ENCODE measurements at places on chromosomes 7 and 10.

- peak; percentile 66 for DNase-seq
Measured at GRCh38 chr10:14010101-14010558, 320.6 kb downstream of the FRMD4A start.

GRCh38 chr10:49008505-49009198 is 69.0 kb upstream of the LRRC18 start:
- DNase-seq: no peak

DNA sequence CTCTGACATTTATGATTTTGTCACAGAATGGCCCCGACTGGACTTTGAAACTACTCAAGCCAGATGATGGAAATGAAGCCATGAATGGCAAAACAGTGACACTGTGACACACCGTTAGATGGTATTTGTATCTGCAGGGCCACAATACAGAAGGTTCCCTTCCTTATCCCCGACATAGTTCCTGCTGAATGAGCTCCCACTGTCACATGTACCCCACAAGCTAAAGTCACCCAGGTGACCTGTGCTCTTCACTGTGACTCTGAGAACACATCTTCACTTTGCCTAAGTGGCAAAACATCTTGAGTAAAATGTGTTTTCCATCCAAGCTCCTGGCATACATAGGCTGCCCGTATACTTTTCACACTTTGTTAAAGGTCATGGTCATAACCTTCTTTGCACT is 89.5 kb downstream of the LSM5 start:
- DNase-seq: no peak

GRCh38 chr10:131846240-131847101 is 54.3 kb upstream of the PPP2R2D start:
- no peak for DNase-seq

- DNase-seq: no peak
Measured at GRCh38 chr7:135855846-135856245, 107.2 kb upstream of the FAM180A start.

DNA sequence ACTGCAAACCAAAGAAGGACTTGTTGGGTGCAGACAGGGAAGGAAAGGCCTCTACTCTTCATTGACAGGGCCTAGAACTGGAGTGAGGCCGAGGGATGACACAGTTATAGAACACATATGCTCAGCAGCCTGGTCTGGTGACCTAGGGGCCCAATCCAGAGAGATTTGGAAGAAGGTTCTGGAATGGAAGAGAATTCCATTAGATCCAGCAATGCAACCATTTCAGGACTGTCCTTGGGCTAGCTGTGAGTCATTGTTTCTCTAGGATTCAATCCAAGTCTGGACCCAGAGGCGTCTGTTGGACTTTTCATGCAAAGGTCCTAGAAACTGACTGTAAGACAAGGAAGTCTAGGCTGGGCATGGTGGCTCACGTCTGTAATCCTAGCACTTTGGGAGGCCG is 59.2 kb downstream of the WIPF3 start:
- DNase-seq: no peak

- no peak for DNase-seq
Measured at GRCh38 chr10:74460812-74461211, 309.8 kb downstream of the ADK start.

GRCh38 chr10:120940299-120940900 is 89.2 kb downstream of the WDR11 start:
- no peak for DNase-seq

DNA sequence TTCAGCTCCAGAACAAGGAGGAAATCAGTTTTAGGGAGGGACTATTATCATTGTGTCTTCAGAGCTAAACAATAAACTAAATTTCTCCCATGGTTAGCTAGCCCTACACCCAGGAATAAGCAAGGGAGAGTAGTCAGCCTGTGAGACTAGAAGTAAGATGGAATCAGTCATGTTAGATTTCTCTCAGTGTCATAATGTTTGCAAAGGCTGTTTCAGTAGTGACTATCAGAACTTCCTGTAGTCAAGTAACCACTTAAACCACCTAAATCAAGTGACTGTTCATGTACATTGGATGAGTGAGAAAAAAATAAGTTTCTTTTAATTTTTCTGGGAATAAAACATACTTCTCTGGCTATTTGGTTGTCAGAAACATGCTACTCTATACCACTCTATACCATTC is 121.6 kb downstream of the KCND2 start:
- no peak for DNase-seq

- no peak for DNase-seq
Measured at GRCh38 chr10:85362401-85362800, 1004.2 kb downstream of the GRID1 start.

- DNase-seq: no peak
Measured at GRCh38 chr7:30382607-30383006, 96.0 kb downstream of the NOD1 start.

DNA sequence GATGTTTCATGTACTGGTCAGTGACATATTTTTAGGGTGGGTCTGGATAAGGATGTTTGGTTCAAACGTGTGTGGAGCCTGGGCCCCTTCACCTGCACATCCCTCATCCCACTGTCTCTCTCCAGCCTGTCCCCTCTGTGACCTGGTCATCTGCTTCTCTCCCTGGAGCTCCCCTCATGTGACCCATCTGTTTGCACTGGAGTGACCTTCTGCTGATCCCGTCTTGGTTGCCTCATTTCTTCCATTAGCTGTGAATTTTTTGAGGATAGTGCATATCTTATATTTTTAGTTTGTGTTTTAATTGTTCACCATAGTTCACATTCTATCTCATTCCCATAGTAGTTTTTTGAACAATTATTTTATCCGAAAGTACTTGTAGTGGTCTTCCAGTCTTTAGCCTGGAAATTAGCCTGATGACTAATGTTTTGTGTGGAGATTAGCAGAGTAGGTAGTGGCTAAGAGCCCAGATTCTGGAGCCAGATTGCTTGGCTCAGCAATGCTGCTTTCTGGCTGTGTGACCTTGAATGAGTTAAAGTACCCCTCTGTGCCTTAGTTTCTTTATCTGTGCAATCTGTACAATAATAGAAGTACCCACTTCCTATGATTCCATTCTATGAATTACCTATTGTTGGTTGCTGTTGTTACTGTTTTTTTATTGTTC is 224.5 kb downstream of the LRMDA start:
- no peak for DNase-seq

DNA sequence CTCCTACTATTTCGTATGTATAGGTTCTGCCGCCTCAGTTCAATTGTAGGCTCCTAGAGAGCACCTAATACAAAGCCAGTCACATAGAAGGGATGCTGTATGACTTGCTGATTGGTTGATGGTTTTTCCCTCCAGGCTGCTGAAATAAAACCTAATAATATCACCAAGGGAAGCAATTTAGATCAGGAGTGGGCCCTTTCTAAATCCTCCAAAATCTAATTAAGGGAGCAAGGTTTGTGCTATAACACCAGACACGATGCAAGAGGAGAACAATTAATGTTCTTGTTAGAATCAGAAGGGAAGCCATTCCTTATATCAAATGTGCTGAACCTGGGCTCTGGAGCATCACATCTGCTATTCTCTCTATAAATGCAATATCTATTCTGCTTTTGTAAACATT is 42.0 kb upstream of the SLC13A1 start:
- no peak for DNase-seq

DNA sequence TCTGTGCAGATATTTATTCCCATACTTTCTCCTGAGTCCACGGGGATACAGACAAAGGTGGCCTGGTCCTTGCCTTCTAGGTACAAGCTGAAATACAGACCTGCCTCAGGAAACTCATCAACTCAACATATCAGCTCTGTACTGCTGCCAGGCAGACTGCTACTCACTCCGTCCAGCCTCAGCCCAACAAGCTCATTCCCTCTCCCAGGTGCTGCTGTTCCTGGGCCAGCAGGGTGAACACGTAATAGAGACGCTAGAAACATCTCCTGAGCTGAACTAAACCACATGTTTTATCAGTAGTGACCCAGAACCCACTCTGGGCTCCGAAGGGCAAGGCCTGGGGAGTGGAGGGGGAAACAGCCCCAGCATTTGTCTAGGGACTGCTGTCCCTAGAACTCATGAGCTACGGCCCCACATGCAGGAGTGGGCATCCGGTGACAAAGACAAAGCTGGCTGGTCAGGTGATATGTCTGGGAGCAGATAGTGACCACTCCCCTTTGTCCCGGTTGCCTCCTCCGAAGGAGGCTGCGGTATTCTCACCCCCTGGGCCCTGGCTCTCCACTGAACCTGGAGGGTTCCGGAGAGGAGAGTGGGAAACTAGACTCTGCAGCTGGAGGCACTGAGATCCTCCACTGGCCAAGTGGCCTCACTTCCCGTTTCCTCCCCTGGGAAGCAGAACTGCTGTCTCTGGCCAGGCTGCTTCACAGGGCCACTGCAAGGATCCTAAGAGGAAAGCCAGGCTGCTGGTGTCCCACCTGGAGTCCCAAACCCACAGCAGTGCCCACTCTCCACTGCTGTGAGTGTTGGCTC is 116.1 kb downstream of the FAM53B start:
- no peak for DNase-seq

GRCh38 chr7:27873981-27874957 is 134.3 kb downstream of the TAX1BP1 start:
- peak; percentile 54 for DNase-seq

DNA sequence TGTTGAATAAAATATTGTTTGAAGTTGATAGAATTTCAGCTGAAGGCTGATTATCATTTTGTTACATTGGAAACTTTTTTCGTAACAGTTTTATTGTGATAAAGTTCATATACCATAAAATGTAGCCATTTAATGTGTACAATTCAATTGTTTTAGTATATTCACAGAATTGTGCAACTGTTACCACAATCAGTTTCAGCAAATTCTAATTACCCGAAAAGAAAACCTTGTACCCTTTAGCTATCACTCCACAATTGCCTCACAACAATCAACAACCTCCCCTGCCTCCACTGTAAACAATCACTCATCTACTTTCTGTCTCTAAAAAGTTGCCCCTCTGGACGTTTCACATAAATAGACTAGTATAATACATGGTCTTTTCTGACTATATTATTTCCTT is 179.7 kb upstream of the BET1 start:
- DNase-seq: no peak

DNA sequence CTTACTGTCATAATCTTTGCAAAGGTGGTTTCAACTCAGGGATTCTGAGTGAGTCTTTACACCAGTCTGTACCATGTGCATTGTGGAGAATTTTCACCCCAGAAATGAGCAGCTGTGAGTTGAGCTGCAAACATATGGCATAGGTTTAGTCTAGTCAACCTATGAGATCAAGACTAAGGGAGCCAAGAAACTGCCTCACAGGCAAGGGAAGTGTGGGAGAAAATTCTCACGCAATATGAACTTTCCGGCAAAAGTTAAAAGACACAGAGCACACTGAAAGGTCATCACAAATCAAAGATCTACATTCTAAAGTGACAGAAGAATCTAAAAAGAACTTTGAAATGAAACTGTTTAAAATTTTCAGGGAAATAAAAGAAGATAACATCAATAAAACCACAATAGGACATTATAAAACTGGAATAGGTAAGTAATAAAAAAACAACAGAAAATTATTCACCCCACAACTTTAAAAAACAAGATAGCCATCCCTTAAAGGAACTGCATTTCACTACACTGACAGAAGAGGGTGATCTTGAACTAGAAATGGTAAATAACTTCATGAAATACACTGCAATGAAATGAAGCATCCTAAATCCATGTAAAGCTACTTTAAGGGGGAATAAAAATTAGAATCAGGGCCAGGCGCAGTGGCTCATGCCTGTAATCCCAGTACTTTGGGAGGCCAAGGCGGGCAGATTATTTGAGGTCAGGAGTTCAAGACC is 63.5 kb downstream of the LGI1 start:
- DNase-seq: no peak

DNA sequence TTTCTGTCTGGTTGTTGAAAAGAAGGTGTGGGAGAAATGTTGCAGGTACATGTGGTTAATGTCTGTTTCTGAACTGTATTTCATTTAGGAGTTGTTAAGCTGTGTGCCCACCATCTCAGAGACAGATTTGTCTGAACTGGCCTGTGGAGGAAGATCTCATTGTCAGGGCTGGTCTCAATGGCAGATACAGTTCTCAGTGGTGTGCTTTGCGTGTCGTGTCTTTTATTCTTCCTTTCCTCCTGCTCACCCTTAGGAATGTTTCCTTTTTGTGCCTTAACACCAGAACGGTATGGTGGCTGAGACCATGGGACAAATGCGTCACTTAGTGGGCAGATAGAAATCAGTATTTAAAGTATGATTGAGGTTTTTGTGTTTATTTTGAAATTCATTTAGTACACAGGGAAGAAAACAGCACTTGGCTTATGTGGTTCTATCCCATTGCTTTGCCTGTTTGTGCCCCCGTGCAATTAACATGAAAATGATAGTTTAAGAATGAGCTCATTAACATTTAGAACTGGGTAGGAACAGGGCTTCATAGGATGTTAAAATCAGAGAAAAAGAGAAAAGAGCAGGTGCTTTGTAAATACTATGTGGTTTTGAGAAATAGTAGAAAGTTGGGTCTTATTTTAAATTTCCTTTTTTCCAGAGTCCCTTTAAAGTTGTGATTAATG is 112.6 kb downstream of the AUTS2 start:
- no peak for DNase-seq

GRCh38 chr10:30804478-30805055 is 175.0 kb upstream of the LYZL2 start:
- DNase-seq: peak; percentile 60

- no peak for DNase-seq
Measured at GRCh38 chr7:95471071-95471470, 14.7 kb upstream of the ASB4 start.

DNA sequence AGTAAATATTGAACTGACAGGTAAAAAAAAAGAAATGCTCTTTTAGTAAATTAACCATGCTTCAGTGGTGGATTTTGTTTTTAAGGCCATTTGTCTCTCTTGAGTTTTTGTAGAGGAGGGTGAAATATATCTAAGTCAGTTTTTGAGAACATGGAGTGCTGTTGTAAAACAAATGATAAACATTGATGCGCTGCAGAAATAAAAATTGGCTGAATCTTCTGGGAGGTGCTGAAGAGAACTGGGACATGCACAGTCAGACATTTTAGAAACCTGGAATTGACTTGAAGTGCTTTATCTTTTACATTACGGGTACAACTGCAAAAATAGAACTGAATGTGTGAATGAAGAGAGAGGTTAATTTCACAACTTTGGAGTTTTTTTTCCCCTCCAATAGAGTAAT is 203.0 kb upstream of the HDAC9 start:
- DNase-seq: no peak

DNA sequence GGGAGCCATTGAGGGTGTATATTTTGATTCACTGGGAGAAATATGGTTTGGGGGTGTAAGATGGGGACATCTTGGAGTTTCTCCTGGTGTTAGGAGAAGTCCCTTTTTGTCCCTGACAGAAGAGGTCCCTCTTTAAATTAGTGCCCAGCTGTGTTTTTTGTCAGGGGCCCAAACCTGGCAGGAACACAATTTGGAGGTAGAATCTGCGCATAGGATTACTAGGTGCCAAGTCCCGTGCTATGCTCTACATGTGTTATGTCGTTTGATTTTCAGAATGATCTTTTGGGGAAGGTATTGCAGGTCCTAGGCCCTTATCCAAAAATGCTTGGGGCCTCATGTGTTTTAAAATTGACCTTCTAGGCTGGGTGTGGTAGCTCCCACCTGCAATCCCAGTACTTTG is 36.8 kb upstream of the HABP2 start:
- no peak for DNase-seq

All from left hindlimb (tissue), 1 donor.